NCI-H1436 (cell line): ENCODE measurements at places on chromosomes 1 and 21.

GRCh38 chr1:226814751-226815537, 55.5 kb upstream of the PSEN2 start:
- DNase-seq, result peak; percentile 61

GRCh38 chr21:36656138-36656537, 42.8 kb upstream of the SIM2 start:
- DNase-seq, result no peak

DNA sequence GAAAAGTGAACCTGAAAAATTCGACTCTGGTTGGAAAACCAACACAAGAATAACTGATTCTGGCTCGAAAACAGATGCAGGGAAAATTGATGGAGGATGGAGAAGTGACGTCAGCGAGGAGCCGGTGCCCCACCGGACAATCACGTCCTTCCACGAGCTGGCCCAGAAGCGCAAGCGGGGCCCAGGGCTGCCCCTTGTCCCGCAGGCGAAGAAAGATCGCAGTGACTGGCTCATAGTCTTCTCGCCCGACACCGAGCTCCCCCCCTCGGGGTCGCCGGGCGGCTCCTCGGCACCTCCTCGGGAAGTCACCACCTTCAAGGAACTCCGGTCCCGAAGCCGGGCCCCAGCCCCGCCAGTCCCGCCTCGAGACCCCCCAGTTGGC, 1.9 kb downstream of the RUSC1 start:
- DNase-seq, result no peak

- no peak for DNase-seq
These were observed 216.8 kb upstream of the CXADR start for GRCh38 chr21:17295997-17296396.

GRCh38 chr1:32126770-32127169, 18.9 kb downstream of the KPNA6 start:
- DNase-seq, result no peak
